Activated naive CD8-positive, alpha-beta T cell treated with anti-CD3 and anti-CD28 coated beads, Interleukin-2, amount 50 U/mL, for 24 hours (primary cell): ENCODE measurements at places on chromosomes 2 and 18.

- no peak for DNase-seq
Observed at GRCh38 chr2:72204156-72204785, 56.6 kb upstream of the CYP26B1 start.

- DNase-seq = no peak
Observed at GRCh38 chr18:45282101-45282812, 333.0 kb upstream of the SLC14A2 start.

DNA sequence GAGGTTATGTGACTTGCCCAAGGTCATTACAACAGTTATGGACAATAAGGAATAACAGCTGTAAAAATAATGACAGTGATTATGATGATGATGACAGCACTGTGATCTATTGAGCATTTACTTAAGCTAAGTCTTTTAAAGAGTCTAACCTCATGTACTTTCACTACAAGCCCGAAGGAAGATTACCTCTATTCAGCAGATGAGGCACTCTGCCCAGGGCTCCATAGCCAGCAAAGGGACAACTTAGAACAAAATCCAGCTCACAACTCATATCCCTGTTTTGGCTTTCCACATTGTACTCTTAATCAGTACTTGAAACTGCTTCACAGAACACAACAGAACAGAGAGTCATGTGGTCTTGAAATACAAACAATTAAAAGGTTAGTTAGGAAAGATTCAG is 290.2 kb downstream of the ZNF385B start:
- no peak for DNase-seq

DNA sequence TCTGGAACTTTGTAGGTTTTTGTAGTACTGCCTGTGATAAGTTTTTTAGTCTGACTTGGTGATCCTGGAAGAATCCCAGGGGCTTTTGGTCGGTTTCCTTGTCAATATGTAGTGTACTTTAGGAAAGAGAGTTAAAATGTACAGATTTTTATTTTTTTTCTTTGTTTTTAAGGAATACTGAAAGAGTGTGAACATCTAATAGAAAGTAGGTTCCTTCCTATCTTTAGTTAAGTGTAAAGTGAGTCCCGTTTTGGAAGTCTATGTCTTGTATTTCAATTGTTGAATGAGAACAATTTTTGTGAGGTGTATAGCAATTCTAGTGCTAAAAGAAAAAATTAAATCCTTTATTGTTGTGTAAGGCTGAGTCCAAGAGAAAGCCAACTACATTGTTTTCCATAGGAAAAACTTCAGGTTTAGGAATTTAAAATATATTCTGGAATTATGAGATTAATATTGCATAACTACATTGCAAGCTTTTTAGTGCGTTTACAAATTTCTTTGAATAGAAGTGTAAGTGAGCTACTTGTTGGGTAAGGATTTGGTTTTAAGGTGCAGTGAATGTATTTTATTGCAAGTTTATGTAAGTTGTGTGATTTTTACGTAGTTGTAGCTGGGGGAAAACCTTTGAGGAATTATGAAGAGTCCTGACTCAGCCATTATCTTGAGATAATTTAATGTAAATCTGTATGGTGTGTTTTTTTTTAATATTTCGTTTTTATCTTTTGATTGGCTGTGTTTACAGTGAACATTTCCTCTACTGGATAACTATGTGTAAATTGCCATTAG is 1.7 kb downstream of the VAPA start:
- no peak for DNase-seq

- DNase-seq = no peak
Observed at GRCh38 chr2:202014318-202014717, 19.3 kb upstream of the FZD7 start.

GRCh38 chr18:2538844-2539243 is 32.5 kb downstream of the METTL4 start:
- no peak for DNase-seq

DNA sequence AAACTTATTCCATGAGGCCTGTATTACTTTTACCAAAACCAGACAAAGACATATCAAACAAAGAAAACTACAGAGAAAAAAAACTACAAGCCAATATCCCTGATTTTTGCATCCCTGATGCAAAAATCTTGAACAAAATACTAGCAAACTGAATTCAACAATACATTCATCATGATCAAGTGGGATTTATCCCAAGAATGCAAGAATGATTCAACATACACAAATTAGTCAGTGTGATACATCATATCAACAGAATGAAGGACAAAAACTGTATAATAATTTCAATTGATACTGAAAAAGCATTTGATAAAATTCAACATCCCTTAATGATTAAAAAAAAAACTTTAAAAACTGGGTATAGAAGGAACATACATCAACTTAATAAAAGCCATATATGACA is 106.8 kb downstream of the SLC39A10 start:
- DNase-seq = no peak

GRCh38 chr2:191415101-191415500 is 169.9 kb downstream of the MYO1B start:
- DNase-seq = no peak

DNA sequence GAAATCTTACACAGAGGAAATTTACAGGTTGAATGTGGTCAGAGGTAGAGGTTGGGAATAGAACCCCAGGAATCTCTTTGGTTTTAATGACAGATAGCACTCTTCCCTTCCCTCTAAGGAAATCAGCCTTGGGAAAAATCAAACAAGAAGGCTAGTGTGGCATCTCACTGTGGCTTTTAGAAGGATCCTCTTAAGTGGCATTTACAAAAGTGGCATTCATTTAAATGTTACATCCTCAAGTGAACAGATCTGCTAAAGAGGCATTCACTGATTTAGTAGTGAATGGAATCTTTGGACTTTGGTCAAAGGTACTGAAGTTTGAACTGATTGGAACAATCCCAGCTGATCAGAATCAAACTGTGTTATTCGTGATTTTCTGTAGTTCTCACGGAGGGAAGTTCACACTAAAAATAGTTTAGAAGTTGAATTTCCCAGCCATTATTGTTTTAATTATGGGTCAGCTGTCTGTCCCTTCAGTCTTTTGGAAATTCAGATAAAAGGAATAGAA is 136.5 kb upstream of the FN1 start:
- DNase-seq = no peak

- no peak for DNase-seq
Observed at GRCh38 chr2:54546518-54546917, 90.4 kb downstream of the SPTBN1 start.

GRCh38 chr18:9506046-9506792 is 30.9 kb downstream of the RALBP1 start:
- DNase-seq = no peak

DNA sequence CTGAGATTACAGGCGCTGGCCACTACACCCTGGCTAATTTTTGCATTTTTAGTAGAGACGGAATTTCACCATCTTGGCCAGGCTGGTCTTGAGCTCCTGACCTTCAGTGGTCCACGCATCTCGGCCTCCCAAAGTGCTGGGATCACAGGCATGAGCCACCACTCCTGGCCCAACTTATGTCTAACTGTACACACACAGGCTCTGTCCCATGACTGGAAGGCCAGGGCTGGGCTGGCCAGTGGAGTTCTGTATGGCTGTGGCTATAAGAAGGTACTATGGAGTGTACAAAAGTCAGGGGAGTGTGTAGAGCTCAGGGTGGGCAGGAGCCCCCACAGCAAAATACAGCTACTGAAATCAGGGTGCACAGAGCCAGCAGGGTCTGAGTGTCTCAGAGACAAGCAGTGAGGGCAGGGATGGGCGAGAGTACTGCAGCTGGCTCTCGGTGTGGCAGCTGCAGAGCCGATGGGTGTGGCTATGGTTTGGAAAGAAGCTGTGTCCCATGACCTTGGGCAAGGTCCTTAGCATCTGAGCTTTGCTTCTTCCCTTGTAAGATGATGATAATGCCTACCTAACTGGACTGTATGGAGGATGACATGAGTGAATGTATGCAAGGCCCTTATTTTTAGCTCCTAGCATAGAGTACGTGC is 10.4 kb upstream of the MSGN1 start:
- no peak for DNase-seq

- DNase-seq = no peak
Observed at GRCh38 chr2:151520976-151521375, 111.3 kb downstream of the RIF1 start.

GRCh38 chr2:5777131-5777535 is 84.9 kb downstream of the SOX11 start:
- DNase-seq = no peak

GRCh38 chr2:216807857-216808272 is 52.0 kb downstream of the TNP1 start:
- DNase-seq = no peak

GRCh38 chr2:60394463-60394862 is 159.0 kb downstream of the BCL11A start:
- no peak for DNase-seq

- DNase-seq = no peak
Observed at GRCh38 chr2:136362676-136363390, 244.9 kb upstream of the CXCR4 start.

DNA sequence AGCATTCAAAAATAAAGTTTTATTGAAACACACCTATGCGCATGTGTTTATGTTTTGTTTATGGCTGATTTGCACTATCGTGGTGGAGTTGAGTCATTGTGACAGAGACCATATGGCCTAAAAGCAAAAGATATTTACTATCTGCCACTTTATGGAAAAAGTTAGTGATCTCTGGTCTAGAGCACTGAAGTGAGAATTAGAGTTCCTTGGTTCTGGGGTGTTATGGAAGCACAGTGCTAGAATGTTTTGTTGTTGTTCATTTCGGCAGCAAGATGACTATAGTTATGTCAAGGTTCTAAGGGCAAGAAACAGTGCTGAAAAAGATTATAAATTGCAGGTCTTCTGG is 416.5 kb downstream of the SLC4A3 start:
- no peak for DNase-seq

DNA sequence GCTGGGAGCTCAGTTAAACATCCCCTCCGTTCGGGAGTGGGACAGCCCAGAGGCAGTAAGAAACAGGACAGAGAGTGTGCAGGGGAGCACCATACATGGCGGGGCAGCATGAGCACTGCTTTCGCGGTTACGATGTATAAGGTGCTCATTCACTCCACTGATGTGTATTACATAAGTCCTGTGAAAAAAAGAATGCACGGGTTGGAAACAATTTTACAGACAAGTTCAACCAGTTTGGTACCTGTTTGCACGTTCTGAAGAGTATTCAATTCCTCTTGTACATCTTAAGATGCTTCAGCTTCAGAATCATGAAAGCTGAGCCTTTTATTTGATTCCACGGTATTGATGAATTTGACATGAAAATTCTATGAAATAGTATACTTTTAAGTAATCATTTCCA is 97.8 kb upstream of the NETO1 start:
- no peak for DNase-seq

- no peak for DNase-seq
Observed at GRCh38 chr2:160167089-160167740, 32.9 kb downstream of the ITGB6 start.

- DNase-seq = no peak
Observed at GRCh38 chr2:234971496-234971895, 19.7 kb downstream of the SH3BP4 start.

GRCh38 chr2:230772156-230772555 is 59.5 kb downstream of the CAB39 start:
- no peak for DNase-seq

GRCh38 chr2:10297959-10298531 is 4.7 kb upstream of the HPCAL1 start:
- DNase-seq = peak; percentile 62

- peak; percentile 15 for DNase-seq
Observed at GRCh38 chr2:19474128-19474527, 115.7 kb upstream of the OSR1 start.

DNA sequence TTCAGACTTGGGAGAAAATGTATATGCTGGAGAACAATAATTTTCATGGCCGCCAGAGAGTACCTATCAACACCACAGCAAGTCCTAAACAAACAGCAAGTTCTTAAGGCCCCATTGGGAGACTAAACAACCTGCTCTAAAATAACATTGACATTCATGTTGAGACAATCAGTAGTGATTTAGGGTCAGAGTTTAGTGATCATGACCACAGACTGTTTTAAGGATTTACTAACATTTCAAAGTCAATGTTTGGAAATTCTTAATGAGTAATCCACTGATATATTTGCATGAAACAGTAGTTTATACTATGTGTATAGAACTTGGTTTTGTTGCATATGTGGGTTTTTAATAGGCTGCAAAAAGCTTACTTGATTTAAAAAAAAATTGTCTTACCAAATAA is 34.7 kb downstream of the RASGRP3 start:
- no peak for DNase-seq

DNA sequence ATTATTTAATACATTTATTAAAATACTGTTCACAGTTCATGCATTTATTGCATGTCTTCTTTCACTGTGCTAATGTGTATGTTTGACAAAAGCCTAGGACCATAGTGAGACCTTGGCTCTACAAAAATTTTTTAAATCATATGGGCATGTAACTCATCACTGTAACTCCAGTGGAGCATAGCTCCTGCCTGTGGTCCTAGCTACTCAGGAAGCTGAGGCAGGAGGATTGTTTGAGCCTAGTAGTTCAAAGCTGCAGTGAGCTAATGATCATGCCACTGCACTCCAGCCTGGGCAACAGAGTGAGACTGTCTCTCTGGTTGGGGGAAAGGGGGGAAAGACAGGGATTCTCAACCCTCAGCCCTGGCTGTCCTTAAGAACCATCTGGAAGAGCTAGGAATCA is 137.8 kb downstream of the PRKCE start:
- DNase-seq = no peak

- DNase-seq = no peak
Observed at GRCh38 chr18:56267334-56267733, 371.1 kb downstream of the TXNL1 start.

- peak; percentile 4 for DNase-seq
Observed at GRCh38 chr18:34322365-34323289, 97.9 kb upstream of the NOL4 start.

DNA sequence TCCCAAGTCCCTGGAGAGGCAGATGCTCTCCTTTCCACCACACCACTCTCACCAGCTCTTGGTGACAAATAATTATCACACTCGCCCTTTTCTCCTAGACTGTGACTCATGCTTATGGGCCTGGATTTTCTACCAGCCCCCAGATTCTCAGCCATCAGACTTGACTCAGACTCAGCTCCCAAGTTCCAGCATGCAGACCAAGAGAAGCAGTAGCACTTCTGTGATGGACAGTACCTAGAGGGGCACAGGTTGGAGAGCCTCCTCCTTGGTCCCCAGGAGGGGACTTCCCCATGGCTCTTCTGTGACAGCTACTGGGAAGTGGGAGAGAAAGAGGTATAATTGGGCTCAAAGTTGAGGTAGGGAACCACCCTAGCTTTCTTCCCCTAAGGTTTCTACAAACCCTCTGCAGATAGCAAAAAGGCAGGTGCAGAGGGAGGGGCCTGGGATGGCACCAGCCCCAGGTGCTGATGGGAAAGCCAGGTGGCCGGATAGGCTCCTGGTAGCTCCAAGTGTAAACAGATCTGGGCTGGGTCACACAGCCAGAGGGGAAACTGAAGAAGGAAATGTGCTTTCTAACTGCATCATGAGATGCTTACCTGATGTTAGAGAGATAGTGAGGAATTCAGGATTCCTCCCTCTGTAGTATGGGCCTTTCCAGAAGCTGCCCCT is 4.1 kb downstream of the TCF23 start:
- DNase-seq = no peak

DNA sequence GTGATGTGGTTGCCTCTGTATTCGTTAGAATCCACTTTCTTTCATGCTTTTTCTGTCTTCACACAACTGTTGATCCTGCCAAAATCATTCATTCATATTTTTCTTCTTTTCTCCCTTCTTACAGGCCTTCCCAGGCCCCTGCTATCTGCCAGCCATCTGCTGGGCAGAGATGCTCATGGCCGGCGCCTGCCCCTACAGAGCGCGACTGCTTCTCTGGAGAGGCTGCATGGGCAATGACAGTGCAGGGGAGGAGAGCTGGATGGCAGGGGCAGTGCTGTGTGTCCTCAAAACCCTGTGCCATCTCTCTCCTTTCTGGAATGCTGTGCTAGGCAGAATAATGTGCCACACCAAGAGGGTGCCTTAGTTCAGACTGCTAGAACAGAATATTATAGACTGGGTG is 125.2 kb downstream of the INHBB start:
- no peak for DNase-seq

GRCh38 chr2:122034777-122035176 is 279.3 kb downstream of the TSN start:
- DNase-seq = no peak
